Stomach (tissue), 19 donors: ENCODE measurements at places on chromosomes 13 and 19. TPM values are rescaled to one million over a fixed set of nuclear protein-coding genes. Genes with fewer than 3 reads are reported as not detected.
A peak's percentile ranks its signal among the peaks of the same experiment; 100 is the strongest.

NMRK2 gene
- total RNA-seq: 0.55 TPM

DNA sequence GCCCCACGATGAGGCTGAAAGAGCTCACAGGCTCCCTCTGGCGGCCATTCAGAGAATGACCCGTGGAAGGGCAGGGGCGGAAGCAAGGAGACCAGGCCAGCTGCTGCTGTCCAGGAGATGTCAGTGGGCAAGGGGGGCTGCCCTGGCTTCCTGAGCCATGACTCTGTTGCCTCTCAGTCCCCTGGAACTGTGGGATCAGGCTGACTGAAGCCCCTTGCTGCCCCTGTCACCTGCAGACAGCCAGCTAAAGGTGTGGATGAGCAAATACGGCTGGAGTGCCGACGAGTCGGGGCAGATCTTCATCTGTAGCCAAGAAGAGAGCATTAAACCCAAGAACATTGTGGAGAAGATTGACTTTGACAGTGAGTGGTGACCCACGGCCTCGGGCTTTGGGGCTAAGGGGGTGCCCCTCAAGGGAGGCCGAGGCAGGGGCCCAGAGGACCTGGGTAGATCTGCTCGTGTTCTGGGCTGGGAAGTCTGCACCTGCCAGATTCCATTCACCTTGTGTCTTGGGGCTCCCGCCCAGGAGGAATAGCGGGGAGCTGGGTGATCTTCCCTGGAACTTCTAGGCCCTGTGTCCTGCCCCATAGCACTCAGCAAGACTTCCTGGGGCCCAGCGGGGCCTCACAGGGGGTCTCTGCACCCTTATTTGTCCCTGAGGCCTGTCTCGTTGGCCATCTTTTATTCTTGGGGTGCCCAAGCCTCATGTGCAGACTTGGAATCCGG, 12.5 kb upstream of the ACTN4 start:
- peak overlapping the region; percentile 48 for H3K27ac ChIP-seq
- H3K4me3 ChIP-seq: no peak overlapping the region
- no peaks in the 10 kb centered on the region for H3K27me3 ChIP-seq
- peak; percentile 89 for DNase-seq
- H3K36me3 ChIP-seq: peaks cover 71% of the 10 kb centered on the region
- peaks cover 11% of the 10 kb centered on the region for H3K4me1 ChIP-seq

- no peak overlapping the region for H3K4me3 ChIP-seq
- DNase-seq: no peak
- no peak overlapping the region for H3K27ac ChIP-seq
- H3K4me1 ChIP-seq: peaks cover 18% of the 10 kb centered on the region
Measured at GRCh38 chr19:33089010-33089409, 8.0 kb downstream of the GPATCH1 start.

GRCh38 chr13:32967584-32968182, 48.5 kb upstream of the KL start:
- no peaks in the 10 kb centered on the region for H3K27me3 ChIP-seq
- peaks cover 5% of the 10 kb centered on the region for H3K4me1 ChIP-seq
- no peak overlapping the region for H3K4me3 ChIP-seq
- no peaks in the 10 kb centered on the region for H3K36me3 ChIP-seq
- no peak for DNase-seq
- H3K27ac ChIP-seq: no peak overlapping the region

GRCh38 chr13:101475536-101475935, 23.1 kb downstream of the ITGBL1 start:
- H3K4me1 ChIP-seq: no peaks in the 10 kb centered on the region
- H3K36me3 ChIP-seq: no peaks in the 10 kb centered on the region
- no peak for DNase-seq
- H3K27me3 ChIP-seq: no peaks in the 10 kb centered on the region
- no peak overlapping the region for H3K4me3 ChIP-seq

- peaks cover 8% of the 10 kb centered on the region for H3K4me1 ChIP-seq
- no peaks in the 10 kb centered on the region for H3K36me3 ChIP-seq
- no peak overlapping the region for H3K4me3 ChIP-seq
- no peaks in the 10 kb centered on the region for H3K27me3 ChIP-seq
- H3K27ac ChIP-seq: no peak overlapping the region
Measured at GRCh38 chr13:37442996-37443395, 155.6 kb downstream of the POSTN start.

GRCh38 chr19:271856-272255, 19.3 kb downstream of the PLPP2 start:
- H3K27ac ChIP-seq: no peak overlapping the region
- H3K4me1 ChIP-seq: peaks cover 10% of the 10 kb centered on the region
- H3K4me3 ChIP-seq: no peak overlapping the region
- no peaks in the 10 kb centered on the region for H3K27me3 ChIP-seq

DNA sequence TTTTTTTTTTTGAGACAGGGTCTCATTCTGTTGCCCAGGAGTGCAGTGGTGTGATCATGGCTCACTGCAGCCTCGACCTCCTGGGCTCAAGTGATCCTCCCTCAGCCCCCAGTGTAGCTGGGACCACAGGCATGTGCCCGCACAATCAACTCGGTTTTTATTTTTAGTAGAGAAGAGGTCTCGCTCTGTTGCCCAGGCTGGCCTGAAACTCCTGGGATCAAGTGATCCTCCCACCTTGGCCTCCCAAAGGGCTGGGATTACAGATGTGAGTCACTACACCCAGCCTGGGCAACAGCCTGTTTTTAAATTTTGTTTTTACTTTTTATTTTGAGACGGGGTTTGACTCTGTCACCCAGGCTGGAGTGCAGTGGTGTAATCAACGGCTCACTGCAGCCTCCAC, 2.3 kb upstream of the KDM4B start:
- DNase-seq: no peak
- no peak overlapping the region for H3K27ac ChIP-seq
- H3K4me1 ChIP-seq: peaks cover 28% of the 10 kb centered on the region

GRCh38 chr13:42575938-42576337, 2.0 kb downstream of the TNFSF11 start:
- H3K4me1 ChIP-seq: peaks cover 3% of the 10 kb centered on the region
- H3K27ac ChIP-seq: no peak overlapping the region
- no peak overlapping the region for H3K4me3 ChIP-seq
